ENCODE measurements at places on chromosomes 6 and 20.
A peak's percentile ranks its signal among the peaks of the same experiment; 100 is the strongest.

DNA sequence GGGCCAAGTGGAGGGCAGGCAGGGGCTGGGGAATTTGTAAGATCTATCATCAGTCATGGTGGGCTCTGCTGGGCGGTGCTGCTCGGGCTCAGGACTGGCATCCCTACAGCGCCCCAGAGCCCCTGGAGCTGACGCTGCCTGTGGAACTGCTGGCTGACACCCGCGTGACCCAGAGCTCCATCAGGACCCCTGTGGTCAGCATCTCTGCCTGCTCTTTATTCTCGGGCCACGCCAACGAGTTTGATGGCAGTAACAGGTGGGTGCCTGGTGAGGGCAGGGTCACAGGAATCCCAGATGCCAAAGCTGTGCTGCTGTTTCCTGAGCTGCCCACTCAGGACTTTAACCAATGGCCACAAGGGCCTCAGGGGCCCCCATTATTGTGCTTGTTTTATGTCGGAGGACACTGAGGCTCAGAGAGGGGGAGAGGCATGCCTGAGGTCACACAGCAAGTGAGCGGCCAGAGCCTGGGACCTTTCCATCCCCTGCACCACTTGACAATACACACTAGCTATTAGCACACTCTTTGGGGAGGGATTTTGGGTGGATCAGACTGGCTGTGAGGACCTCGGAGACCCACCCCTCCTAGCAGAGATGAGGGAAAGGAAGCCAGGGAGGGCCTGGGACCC, 6.3 kb downstream of the BPIFB2 start:
- DNase-seq = no peak

DNA sequence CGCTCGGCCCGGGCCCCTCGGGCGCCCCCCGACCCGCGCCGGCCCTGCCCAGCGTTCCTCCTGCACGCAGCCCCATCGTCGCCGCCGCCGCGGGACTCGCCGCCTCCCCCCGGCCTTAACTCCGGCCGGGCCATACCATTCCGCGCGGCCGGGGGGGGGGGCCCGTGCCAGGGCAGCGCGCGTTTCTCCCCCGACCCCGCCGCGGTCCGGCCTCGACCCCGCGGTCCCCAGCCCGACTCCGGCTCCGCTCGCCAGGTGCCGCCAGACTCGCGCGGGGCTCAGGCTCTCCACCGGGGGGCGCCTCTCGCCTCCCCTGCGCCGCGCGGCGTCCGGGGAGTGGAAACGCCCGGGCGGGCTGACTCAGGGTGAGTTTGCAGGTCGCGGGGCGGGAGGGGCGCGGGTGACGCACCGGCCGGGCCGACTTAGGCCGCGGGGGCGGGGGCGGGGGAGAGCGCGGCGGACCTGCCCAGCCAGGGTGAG, at the start of gene SRXN1:
SRXN1 (minus strand) TSS at position 91 of the 480 bp plus-strand sequence; CDS start at position 76, 15 bp downstream.
- peak; percentile 94 for DNase-seq

GRCh38 chr6:25180630-25181349, 98.4 kb upstream of the CARMIL1 start:
- DNase-seq = no peak

DNA sequence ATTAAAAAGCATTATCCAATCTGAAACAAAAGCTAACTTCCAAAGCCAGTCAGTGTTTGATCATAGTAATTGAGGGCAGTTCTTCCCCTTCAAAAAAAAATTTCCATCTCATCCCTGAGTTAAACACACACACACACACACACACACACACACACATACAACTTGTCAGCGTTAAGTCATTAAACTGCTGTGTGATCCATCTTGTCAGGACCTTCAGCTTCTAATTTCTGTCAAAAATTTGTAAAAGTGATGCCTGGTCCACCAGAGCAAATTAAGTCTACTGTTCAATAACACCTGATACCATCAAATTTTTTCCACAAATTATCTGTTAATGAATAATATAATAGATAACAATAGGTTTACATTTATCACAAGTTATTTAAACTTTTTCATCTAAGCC, 198.7 kb downstream of the GPX5 start:
- no peak for DNase-seq

DNA sequence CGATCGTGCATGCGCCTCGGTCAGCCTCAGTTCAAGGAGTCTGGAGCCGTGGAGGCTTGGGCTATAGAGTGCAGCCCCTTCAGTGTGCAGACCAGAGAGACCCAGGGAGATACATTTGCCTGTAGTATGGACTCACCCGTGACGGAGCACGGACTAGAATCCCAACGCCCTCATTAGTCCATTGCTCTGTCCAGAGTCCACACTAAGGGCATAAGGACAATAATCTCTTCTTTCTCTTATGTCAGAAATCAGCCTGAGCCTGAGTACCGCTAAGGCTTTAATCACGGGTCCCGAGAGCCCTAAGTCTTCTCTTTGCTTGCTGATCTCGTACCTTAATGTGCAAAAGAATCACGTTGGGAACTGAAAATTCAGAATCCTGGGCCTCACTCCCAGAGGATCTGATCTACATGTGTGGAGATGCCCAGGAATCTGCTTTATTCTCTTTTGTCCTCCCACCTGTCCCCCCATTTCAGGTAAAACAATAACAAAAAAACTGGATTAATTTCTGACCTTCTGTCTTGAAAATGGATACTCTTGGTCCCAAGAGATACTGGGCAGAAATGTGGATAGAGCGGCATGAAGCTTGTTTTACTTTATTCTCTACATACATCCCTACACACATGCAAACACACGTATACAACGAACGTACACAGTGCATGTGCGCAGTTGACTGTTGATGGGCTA, 671 bp downstream of the BPHL start:
- DNase-seq = peak; percentile 20

DNA sequence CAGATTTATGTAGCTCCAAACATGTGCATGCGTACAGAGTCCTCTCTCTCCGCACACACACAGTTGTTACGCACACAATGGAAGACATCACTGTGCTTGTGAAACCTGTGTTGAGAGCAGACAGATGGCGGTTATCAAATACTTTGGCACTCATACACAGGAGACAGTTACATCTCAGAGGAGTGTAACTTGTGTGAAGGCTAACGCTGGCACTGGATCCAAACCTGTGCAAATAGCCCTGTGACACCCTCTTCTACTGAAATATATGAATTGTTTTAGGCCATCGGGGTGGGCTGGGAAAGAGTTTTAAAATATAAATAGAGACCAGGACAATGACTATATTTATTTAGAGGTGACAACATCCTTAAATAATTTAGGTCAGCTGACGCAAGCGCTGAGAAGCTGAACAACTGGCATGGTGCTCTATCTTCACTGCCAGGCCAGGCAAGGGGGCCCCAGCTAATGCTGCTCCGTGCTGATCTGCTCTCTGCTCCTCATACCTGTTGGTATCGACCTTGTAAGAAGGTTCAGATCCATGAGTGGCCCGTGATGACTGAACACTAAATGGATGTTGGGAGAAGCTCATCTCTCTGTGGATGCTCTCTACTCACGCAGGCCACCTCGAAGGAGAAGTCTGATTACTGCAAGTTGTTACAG, 69.4 kb downstream of the FOXC1 start:
- no peak for DNase-seq

DNA sequence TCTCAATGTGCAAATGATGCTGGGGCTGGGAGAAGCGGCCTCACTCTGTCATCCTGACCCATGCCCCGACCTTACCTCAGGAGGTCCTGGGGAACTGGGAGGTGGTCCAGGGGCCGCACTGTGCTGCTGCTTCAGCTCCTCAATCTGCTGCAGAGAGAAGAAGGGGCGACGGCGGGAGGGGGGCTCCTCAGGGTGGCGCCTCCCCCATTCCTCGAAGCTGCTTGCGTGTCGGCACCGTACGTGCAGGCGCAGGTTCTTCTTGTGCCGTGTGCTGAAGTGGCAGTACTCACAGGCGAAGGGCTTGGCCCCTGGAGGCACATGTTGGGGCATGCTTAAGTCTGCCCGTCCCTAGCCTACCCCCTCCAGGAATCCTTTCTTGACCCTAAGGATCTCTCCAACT, 12.9 kb downstream of the ZNF335 start:
- DNase-seq = no peak

- peak; percentile 48 for DNase-seq
These were observed 129.9 kb downstream of the CRYBG1 start for GRCh38 chr6:106490436-106490835.

GRCh38 chr6:26017632-26017966, 55.0 kb downstream of the TRIM38 start:
- DNase-seq = peak; percentile 96

GRCh38 chr6:17491416-17492142, 98.2 kb downstream of the CAP2 start:
- DNase-seq = no peak
